Naive thymus-derived CD4-positive, alpha-beta T cell (primary cell): ENCODE measurements at places on chromosomes 7 and 10.

- DNase-seq: no peak
Observed at GRCh38 chr7:157465891-157466866, 129.4 kb downstream of the DNAJB6 start.

DNA sequence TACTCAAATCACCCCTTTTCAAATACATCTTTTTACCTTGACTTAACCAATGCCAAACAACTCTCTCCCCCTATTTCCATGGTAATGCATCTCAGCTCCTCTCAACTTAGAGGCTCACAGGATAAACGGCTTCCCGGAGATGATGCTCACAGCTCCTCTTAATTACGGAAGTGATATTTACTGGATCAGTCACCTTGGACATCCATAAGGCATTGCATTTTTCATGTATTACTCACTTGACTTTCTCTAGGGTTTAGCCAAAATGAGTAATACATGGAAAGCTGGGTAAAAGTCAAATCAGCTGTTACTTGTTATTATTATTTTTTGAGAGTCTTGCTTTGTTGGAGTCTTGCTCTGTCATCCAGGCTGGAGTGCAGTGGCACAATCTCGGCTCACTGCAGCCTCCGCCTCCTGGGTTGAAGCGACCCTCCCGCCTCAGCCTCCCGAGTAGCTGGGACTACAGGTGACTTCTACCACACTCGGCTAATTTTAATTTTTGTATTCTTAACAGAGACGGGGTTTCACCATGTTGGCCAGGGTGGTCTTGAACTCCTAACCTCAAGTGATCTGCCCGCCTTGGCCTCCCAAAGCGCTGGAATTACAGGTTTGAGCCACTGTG, 73.3 kb upstream of the RHEB start:
- DNase-seq: no peak

DNA sequence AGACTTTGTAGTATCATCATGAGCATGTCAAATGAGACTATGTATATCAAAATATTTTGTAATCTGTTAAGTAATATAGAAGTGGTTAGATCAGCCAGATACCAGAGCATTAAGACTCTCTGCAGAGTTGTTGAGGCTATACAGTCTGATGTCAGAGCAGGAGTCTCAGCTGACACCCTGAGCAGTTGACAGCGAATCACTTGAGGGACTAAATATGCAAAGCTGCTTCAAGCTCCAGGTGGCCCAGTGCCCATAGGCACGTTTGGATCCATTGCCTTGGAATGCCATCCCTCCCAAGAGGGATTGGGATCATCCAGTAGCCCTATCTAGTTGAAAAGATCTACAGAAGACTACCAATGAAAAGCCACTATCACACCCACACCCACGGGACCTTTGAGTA, 210.2 kb downstream of the TAX1BP1 start:
- DNase-seq: no peak

- no peak for DNase-seq
Observed at GRCh38 chr10:63588436-63589167, 67.4 kb downstream of the REEP3 start.

GRCh38 chr7:158444501-158445420, 142.9 kb downstream of the PTPRN2 start:
- no peak for DNase-seq

DNA sequence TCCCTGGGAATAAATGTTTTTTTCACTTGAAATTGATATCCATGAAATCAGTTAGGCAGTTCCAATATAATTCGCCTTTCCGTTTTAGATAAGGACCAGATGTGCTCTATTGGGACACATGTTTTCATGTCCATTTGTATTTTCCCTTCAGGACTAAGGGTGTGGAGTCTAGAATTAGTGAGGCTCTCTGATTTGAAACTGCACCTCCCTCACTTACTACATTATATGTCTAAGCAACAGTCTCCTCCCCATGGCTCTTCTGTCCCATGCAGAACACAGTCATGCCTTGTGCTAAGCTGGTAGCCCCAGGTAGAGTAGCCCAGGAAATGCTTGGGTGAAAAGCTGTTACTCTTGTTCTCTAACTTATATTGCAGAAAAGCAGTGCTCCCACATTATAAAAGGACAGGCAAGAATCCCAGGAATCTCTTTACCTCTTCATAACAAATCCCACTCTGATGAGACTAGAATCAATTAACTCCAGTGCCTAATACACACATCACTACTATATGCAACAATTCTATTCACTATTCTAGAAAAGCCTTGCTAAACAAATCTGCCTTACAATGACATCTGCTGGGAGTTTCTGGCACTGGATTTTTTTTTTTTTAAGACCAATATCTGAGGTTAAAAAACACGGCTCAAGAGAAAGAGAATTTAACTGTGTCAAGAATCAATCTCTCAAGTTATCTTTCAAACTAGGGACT, 293.9 kb downstream of the SNX13 start:
- DNase-seq: no peak

DNA sequence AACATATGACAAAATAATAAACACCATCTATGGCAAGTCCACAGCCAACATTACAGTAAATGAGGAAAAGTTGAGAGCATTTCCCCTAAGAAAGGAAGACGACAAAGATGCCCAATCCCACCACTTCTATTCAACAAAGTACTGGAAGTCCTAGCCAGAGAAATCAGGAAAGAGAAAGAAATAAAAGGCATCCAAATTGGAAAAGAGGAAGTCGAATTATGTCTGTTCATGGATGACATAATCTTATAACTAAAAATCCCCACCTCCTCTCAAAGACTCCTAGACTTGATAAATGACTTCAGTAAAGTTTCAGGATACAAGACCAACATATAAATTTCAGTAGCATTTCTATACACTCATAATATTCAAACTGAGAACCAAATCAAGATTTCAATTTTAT, 288.5 kb upstream of the POT1 start:
- DNase-seq: no peak

GRCh38 chr7:138750473-138750872, 47.3 kb upstream of the TMEM213 start:
- no peak for DNase-seq

- DNase-seq: no peak
Observed at GRCh38 chr10:235915-236314, 100.7 kb downstream of the ZMYND11 start.

DNA sequence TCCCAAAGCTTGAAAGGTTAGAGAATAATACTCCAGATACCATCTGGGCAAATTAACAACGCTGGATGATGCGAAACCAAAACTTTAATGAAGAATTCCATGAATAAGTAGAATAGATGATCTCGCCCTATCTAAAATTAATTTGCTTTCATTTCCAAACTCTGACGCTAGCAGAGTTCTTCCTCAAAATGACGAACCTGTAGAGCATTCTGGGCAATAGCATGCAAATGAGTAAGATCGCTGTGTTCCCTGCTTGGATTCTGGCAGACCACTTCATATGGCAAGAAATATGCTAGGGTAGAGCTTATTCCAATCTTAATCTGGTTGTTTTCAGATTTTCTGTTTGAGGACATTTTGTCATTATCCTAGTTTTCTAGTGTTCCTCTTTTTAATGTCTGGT, 36.1 kb upstream of the SMNDC1 start:
- no peak for DNase-seq

DNA sequence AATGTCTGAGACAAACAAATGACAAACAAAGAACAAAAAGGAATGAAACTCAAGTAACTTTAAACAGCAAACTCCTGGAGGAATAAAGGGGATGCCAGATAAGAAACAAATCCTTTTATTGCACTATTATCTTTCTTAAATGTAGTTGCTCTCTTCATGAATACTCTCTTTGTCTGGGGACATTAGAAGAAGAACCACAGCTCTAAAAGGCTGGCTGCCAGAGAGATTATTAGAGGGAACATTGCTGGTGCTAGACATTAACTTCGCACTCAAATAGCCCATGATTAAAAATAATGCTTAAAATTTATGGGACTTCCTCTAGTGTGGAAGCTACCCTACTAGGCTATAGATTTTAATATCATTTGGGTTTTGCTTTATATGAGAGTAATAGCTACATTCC, 1330.4 kb downstream of the XPNPEP1 start:
- DNase-seq: no peak

DNA sequence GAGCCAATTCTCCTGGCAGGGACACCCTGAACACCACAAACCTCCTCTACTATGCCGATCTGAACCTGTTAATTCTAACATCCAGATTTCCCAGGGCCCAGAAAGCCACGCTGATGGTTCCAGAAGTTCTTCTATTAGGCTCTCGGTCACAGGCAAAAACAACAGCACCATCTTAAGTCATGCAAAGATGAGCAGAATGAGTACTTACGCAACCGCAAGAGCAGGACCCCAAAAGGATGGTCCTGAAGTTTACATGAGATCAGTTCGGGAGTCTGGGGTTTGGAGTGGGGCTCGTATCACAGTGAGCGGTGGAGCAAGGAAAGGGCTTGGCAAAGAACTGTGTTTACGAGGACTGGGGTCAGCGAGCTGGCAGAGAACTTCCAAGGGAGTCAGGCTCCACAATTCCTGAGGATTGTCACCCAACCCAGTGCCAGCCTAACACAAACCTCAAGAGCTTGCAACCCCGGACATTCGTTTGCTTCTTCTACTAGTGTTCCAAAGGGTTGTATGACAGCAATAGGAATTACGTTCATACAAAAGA, 532.6 kb downstream of the TNS3 start:
- DNase-seq: no peak

- no peak for DNase-seq
Observed at GRCh38 chr7:140059273-140060242, 3.2 kb downstream of the PARP12 start.

DNA sequence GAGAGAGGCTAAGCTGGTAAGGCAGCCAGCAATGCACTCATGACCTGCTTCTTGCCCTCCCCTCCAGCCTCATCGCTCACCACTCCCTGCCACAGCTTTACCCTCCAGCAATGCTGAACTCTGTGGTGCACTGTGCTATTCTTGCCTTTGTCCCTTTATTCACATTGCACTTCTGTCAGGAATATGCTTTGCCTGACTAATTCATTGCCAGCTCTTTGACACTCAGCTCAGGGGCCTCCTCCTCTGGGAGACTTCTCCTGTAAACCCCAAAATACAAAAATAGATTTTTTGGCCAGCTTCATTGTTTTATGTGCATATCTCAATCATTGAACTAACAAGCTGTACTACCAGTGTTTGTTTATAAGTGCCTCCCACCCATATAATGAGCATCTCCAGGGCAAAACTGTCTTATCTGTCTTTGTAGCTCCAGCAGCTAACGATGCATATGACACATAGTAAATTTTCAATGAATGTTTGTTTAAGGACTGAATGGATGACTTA, 8.2 kb downstream of the CNNM1 start:
- DNase-seq: no peak

DNA sequence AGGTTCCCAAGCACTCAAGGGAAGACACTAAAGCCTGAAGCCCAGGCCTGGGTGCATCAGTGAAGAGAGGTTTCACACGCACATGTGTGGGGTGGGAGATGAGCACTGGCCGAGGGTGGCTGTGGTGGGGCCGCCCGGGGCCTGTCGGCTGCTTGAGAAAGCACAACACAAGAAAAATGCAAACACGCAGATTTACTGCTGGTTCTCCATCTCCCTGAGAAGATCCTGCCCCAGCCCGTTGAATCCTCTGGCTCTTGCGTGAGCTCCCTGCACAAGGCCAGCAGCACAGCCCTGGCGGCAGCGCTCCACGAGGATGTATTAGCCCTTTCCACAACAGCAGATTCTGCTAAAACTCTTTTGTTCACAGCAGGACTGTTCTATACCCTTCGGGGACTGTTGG, 6.2 kb downstream of the ZNF511 start:
- no peak for DNase-seq

- no peak for DNase-seq
Observed at GRCh38 chr10:132689721-132690360, 96.1 kb downstream of the NKX6-2 start.

- DNase-seq: no peak
Observed at GRCh38 chr7:13901577-13901976, 87.9 kb downstream of the ETV1 start.

DNA sequence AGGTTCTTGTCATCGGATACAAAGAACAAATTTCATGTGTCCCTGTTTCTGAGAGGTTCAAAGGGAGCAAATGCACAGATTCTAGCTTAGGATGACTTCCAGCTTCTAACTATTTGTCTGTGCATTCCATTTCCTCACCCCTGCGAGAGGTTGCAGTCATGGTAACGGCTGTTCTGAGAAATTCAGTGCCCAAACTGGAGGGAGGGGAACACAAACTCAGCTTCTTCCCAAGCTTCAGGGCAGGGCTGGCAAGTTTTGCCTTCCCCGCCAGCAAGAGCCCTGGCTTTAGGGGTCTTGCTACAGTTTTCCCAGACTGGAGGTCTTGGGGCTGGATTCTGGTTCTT, 11.1 kb downstream of the FAS start:
- no peak for DNase-seq

- DNase-seq: no peak
Observed at GRCh38 chr7:142443216-142444010, 185.6 kb upstream of the PRSS58 start.
